Gastrocnemius medialis (tissue), 4 donors: ENCODE measurements at places on chromosomes 7 and 10.

DNA sequence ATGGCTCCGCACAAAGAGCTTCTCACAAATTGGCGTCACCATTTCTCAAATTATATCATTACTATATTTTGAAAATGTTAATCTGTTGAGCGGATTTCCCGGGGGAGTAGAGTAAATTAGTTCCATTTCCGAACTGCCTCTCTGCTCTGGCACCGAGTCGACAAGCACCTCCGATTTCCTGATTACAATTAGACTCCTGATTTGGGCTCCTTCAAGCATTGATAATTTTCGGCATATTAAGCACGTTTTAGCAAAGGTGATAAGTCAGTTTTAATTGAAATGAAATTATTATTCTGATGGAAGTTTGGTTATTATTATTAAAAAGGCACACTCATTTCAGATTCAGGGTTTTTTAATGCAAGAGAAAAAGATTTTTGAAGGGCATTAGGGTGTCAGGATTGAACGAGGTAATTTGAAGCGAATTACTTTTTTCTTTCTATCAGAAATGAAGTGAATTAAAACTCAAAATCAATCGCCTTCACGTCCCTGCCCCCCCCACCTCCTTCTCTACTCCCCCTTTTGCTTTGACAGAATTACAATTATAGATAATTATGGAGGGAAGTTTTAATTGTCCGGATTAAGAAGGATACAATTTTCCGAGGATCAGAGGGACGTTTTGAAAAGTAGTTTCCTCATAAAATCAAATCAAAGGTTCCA, 4.0 kb upstream of the UNCX start:
- DNase-seq = no peak

DNA sequence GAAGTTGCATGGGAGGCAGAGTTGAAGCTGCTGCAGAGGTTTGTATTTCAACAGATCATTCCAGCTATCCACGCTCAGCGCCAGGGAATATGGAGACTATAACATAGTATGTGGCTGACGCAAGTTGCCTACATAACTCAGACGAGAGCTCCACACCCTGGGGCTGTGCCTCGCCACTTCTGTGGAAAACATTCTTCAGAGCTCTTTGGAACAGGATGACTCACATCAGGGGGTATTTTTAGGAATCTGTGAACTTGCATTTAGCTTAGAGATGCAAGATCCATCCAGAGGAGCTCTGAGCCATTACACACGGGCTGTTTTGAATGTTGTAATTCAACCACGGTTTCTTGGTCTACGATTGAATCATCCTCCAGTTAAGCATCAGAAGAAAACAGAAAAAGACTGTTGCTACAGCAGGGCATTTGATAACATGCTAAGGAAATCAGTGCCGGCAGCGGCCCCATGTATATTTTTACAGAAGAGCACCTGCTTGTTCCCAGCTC, 481.5 kb upstream of the AKR1E2 start:
- DNase-seq = peak; percentile 68

DNA sequence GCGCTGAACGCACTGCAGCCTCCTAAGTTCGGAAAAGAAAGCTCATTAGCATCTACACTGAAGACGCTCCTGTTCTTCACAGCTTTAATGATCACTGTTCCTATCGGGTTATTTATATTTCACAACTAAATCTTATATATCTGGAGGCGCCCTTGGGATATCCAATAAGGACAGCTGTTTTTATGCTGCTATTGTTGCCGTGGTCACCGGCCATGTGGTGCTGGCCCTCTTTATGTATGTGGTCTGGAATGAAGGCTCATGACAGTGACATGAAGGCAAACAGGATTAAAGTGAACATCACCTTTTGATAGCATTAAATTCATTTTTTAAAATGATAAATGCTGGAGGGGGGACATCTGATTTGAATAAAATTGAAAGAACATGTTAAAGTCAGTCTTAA, 8.8 kb downstream of the BLVRA start:
- no peak for DNase-seq

DNA sequence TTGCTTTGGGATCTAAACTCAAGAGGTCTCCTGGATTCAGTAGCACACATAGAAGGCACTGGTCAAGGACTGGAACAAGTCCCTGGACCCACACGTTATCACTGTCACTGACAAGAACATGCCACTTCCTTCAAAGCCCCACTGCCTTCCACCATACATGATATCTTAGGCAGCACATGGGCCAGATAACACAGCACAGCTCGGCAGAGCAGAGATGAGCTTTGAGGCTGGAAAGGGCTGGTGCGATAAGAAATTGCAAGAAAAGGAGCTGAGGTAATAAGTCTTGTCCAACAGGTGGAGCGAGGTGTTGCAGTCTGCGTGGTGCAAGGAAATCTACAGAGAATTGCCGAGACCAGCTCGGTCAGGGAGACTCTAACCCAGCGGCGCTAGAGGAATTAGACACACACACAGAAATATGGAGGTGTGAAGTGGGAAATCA, 139.8 kb upstream of the CDK13 start:
- no peak for DNase-seq

DNA sequence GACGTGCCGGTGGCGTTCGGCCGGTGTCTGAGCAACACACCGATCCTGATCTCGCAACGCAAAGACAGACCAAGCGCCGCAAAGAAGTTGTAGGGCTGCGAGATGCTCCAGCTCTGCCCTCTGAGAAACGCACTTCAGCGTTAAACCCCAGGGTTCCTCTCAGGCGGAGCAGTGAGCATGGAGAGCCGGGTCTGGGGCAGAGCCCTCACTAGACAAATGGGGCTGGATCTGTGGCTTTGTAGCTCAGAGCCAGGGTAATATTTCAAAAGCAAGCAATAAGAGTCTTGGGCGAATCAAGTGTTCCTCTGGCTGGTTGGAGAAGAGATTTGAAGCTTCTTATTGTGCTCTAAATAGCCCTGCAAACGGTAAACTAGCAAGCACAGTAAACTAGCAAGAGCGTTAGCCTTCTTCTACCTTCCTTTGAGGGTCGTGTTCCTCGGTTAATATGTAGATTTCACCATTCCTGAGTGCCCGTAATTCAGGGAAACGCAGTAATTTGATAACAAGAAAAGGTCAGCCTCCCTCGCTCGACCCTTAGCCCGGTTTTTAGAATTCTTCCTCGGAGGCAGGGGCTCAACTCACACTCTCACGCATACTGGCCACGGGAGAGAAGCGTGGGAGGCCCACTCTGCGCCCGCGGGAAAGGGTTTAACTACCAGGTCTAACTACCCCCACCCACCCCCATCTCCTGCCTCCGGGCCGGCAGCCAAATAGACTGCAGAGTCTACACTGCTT, 6.7 kb downstream of the SKAP2 start:
- DNase-seq = no peak

GRCh38 chr10:11093771-11094736, 76.4 kb downstream of the CELF2 start:
- DNase-seq = no peak

- no peak for DNase-seq
Observed at GRCh38 chr10:126196281-126196680, 192.0 kb downstream of the ADAM12 start.

GRCh38 chr10:1527951-1528350, 209.4 kb downstream of the ADARB2 start:
- no peak for DNase-seq

- no peak for DNase-seq
Observed at GRCh38 chr10:30882281-30882680, 149.4 kb downstream of the ZNF438 start.

- peak; percentile 47 for DNase-seq
Observed at GRCh38 chr7:100516135-100516812, 22.7 kb upstream of the AGFG2 start.
